ENCODE measurements at places on chromosomes 13 and 19.

DNA sequence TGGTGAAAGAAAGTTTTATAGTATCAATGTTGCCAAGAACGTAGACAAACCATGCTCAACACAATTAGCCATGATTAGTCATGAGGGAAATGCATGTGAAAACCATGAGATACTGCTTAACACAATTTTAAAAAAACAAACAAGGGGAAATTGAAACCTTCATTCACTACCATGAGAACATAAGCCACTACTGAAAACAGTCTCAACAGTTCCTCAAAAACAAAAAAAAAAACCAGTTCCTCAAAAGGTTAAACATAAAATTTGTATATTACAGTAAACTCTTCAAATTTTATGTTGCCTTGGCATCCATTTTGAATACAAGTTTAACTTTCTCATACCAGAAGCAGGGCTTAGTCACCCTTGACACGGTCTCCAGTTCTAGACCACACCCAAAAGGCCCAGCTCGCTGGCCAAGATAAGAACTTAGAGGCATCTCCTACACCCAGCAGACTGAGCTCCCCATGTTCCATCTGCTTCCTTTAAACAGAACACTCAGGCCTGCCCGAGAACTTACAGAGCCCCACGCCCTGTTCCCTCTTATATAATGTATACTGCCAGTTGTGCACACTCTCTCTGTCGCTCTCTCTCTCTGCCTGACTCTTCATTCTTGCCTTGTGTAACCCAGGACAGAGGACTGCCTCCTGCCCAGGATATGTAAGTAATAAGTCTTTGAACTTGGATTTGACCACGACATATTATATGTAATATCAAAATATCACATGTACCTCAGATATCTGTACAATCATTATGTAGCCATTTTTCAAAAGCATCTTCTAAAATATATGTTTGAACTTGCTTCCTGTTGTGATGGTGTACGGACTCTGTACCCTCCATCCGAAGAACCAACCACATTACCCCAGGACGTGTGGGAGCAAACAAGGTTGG lies 67.4 kb downstream of the STK24 start:
- DNase-seq, result no peak

DNA sequence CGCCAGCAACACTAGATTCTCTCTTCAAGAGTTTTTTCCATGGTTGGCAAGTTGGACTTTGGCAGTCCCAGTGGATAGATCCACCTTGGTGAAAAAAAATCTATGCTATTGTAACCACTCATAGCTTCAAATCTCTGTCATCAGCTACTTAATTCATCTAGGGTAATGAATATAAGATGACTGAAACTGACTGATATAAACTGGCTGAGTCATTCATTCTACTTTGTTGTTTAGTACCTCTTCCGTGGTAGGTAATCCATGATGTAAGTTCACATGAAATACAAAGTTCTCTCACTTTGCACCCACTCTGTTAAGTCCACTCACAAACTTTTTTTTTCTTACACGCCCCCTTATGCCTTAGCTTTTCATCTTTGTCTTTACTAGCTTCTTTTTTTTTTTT lies 1381.5 kb downstream of the SLITRK5 start:
- no peak for DNase-seq

GRCh38 chr19:55161571-55162322 lies 4.2 kb upstream of the TNNI3 start:
- DNase-seq, result no peak

DNA sequence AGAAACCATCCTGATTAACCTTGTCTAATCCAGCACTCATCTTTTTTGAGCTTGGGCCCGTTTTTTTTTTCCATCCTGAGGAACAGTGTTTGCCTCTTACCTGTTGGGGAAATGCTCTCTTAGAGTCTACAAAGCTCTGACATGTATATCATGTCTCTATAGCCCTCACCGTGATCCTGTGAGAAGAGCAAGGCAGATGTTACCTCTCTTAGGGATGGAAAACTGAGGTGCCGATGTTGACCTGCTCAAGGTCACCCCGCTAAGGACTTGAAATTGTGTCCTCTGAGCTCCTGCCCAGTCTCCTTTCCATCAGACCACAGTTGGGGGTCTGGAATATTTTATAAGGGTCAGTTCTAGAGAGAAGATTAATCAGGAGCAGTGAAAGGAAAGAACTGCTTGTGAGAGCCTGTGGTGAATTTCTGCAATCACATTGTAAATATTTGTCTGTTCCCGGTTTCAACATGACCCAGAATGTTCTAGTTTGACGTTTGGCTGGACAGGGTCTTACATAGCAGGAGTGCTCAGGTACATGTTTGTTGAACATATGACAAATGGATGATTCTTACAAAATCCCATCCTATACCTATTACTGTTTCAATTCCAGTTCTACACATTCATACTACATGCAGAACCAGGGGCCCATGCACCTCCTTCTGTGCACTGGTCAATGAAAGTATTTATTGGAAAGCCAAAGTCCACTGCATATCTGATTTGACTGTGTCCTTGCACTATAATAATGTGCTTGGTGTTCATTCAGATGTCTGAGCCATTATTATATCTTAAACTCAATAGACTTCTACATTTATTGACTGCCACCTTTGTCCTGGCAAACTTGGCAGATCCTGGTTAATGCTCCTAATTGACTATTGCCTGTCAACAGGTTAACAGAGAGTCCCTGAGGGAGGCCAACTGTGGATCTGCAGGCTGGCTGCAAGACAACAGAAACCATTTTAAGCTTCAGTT lies 12.1 kb downstream of the SLC25A15 start:
- no peak for DNase-seq

DNA sequence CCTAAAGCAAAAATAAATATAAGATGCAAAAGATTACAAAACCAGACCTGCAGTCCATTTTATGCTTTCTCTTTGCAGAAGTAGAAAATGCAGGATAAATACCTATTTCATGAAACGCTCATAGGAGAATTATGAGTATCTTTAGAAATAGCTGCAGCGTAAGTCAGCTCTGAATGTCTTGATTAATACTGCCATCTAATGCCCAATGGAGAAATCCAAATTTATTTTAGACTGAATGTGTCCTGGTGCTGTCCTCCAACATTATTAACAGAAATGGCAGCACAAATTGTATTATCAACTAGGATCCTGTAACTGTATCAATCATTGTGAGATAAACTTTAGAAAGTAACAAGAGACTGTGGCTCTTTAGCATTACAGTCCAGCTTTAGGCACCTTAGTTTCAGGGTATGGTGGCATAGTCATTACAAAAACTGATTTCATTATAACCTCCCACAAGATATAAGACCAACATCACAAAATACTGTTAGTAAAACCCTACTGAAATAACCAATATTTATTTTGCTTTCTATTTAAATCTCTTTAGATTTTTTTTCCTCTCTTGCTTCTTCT lies 162.1 kb upstream of the MIR17HG start:
- DNase-seq, result no peak

- no peak for DNase-seq
These were observed 101.5 kb downstream of the CCNA1 start for GRCh38 chr13:36533806-36534205.

- DNase-seq, result no peak
These were observed 10.2 kb downstream of the DPP9 start for GRCh38 chr19:4713384-4713951.

GRCh38 chr19:55088543-55089341 lies 13.1 kb downstream of the EPS8L1 start:
- DNase-seq, result peak; percentile 87

DNA sequence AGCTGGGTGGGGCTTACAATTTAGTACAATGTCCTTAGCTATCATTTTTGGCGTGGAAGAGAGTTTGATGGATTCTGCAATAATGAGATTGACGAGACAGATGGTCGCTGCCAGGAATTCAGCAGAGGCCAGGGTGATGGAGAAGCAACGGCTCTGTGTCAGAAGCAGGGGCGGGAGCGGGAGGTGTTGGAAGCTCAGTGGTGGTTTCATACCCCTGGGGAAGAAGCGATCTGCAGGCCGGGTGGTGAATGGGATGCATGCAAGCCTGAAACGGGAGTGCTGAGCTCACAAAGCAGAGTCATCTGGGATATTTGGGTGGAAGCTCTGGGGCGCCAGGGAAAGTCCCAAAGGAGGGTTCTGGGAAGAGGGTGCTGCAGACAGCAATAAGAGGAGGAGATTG lies 370.8 kb downstream of the ZNF536 start:
- DNase-seq, result no peak

DNA sequence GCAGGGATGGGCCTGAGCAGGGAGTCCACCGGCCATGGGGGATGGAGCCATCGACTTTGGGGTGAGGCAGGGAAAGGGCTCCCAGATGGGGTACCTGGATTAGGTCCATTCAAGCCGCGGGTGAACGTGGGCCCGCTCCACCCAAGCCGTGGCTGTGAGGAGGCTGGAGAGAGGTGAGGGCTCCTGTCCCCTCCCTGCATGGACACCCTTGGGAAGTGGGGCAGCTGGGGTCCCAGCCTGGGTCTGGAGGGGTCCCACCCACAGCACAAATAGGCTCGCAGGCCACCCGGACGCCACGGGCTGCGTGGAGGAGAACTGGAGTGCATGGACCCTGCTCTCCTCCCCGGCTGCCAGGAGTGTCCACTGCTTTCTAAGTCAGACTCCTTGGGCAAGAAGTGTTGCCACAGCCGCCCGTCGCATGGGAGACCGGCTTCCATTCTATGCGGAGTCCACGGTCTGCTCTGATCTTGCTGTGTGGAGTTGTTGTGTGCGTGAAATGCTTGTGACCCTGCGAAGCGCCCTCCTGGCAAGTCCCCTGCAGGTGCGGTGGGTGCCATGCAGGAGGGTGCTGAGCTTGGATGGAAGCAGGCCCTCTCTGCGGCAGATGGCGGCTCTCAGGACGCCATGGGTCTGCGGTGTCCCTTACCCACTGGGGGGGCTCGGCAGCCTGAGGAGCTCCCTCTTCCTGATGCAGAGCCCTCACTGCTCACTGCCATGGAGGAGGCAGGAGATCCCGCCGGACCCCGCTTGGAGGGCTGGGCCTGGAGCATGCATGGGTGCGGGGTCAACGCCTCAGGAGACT lies 2.0 kb downstream of the DAZAP1 start:
- DNase-seq, result no peak

DNA sequence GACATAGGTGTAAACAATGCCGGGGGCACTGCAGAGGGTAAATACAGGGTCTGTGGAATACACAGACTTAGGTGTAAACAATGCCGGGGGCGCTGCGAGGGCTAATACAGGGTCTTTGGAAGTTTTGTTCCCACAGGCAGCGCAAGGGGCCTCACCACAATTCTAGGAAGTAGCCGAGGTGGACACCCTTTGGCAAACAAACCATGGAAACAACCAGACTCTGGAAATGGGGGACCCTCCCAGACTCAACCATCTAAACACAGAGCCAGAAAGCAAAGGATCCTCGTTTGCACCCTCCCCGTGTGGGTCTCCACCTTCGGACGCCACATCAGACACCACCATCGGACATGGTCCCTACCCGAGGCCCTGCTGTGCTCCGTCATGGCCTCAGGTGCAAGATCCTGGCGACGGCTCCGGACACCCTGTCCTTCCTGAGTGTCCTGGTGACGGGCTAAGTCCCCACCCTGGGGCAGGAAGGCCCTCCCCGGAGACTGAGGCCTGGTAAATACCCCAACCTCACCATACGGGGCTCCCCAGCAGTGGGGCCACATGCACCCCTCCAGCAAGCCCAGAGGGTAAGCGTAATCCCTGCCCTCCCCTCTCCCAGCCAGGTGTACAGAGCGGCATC lies 16.7 kb upstream of the PLPP2 start:
- peak; percentile 56 for DNase-seq

GRCh38 chr19:12669270-12670158 lies 2.9 kb downstream of the WDR83 start:
- DNase-seq, result peak; percentile 93

DNA sequence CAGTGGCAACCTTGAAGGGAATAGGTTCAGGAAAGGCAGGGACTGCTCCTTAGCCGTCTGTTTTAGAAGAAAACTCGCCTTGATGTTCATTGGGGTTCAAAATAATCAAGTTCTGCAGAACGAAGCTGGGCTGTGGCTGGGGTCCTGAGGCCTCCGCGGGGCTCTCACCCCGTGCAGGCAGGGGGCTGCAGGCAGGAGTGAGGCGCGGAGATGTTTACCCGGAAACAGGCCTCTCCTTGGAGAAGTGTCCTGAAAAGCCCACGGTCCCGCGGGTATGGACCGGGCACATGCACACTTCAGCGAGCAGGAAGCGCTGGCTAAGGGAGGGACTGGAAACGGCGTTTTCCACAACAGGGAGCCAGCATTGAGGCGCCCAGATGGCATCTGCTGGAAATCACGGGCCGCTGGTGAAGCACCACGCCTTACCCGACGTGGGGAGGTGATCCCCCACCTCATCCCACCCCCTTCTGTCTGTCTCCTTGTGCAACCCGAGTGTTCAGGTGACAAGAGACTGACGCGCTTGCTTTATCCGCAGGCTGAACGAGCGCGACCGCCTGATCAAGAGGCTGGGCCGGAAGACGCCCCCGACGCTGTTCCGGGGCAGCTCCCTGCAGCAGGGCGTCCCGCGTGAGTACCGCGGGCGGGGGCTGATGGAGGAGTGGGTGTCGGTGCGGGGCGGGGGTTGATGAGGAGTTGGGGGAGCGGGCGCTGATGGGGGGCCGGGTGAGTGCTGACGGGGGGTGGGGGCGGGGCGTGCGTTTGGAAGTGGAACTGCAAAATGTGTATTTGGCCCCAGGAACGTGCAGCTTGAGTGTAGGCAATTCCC lies 39.6 kb downstream of the SHISA2 start:
- peak; percentile 82 for DNase-seq

DNA sequence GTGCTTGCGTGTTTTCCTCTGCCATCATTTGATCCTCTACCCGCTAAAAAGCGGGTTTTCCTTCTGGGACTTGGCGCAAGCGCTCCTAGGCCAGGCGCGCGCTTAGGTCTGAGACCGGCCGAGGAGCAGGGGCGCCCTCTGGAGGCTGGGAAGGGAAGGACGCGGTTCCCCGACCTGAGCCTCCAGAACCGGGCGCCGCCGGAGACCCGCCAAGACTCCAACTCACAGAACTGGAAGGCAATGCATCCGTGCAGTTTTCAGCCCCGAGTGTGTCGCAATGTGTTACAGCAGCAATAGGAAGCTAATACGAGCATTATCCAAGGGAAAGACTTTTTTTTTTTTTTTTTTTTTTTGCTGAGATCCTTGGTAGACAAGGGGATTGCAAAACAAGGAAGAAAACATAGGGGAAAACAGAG lies 190.9 kb downstream of the COL4A1 start:
- peak; percentile 89 for DNase-seq

GRCh38 chr13:36965767-36966166 lies 33.4 kb downstream of the ALG5 start:
- DNase-seq, result no peak

DNA sequence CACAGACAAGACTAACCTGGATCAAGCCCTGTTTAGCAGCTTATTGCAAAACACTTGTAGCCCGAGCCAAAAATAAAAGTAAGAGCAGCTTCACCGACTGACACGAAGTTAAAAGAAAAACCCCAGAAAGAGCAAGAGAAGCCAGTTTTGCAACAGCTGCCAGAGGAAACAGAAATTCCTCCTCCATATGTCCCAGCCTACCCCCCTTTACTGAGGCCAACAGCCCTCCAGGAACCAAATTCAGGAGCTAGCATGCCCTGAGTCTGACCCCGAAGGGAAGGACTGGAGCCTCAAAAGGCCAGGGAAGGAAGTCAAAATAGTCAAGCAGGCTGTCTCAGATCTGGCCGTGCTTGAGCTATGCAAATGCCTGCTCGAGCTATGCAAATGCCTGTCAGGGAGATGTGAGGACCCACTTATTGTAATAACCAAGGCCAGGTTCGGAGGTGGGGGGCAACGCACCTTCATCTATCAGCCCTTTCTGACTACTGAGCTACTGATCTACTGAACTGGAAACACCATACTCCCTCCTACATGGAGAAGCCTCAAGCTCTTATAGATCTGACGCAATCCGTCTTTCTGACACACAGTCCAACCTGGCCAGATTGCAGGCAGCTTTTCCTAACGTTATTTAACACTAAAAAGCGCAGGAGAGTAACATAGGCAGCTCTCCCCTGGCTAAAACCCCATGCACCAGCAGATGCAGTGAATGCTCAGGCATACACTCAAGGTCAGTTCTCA lies 6.7 kb downstream of the SIGLEC11 start:
- DNase-seq, result peak; percentile 48
